A549 (cell line): ENCODE measurements at places on chromosomes 16 and 17.

DNA sequence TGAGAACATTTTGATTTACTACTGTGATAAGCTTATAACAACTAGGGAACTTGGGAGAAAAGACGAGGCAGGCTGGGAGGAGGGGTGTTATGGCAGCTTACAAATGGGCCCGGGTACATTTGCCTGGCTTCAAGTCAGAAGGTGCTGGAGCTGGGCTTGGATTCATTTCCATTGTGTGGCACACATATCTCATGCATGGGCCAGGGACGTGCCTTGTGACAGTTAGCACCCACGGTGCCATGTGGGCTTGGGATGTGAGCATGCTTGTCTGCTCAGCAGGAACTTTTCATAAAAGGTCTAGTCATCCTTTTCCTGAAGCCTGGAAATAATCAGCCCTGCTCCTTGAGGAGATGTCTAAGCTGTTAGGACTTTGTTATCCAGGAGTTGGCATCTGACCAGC, 572.2 kb downstream of the CDH13 start:
- DNase-seq, result no peak

GRCh38 chr16:72404299-72404698, 232.3 kb upstream of the PMFBP1 start:
- no peak for DNase-seq

DNA sequence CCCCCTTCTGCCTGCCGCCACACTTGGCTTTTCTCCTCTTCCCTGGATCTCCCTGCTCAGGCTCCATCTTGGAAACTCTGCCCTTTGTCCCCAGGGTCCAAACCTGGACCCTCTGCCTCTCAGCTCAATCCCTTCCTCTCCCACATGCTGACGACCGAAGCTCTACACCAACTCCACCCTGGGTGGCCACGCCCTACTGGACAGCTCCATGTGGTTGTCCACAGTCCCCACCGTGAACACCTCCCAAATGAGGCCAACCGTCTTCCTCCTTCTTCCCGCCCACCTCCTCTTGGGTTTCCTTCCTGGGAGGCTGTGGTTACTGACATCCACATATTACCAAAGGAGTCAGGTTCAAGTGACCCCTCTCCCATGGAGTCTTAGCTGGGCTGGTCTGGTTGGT, 22.6 kb upstream of the MLKL start:
- DNase-seq, result no peak

GRCh38 chr16:400061-400591, 1.6 kb upstream of the DECR2 start:
- DNase-seq, result no peak

GRCh38 chr17:38428643-38429371, 543 bp downstream of the ARHGAP23 start:
- DNase-seq, result no peak

DNA sequence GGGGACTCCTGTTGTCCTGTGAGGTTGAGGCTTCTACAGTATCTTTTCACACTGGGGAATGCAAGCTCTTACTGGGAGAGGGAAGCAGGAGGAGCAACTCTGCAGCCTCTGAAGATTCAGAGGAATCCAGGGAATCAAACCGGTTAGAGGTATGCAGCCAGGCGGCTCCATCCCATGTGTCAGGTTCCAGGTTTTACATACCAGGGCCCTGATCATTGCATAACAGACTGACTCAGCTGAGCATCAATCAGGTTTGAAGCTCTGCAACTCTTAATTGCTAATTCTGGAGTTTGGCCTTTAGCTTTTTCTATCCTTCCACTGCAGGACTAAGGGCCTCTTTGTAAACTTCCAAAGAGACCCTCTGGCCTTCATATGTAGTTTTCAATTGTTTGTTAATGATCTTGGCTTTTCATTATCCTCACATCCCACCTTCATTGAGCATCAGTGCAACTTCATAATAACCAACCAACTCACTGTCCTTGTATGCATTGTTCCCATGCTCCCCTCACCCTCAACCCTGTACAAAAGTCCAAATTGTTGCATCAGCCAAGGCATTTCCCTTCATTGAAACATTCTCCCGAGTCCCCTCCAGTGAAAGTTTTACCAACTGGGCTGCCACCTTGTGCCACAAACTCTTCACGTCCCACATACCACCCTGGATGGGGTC, 59.7 kb upstream of the DHX40 start:
- no peak for DNase-seq

GRCh38 chr16:83402967-83403366, 404.8 kb upstream of the HSBP1 start:
- DNase-seq, result no peak

GRCh38 chr16:72711823-72712222, 336.1 kb downstream of the ZFHX3 start:
- no peak for DNase-seq

- DNase-seq, result no peak
Measured at GRCh38 chr17:4840893-4841242, 7.7 kb downstream of the MINK1 start.

GRCh38 chr16:46974352-46974751, 878 bp upstream of the DNAJA2 start:
- DNase-seq, result peak; percentile 47

DNA sequence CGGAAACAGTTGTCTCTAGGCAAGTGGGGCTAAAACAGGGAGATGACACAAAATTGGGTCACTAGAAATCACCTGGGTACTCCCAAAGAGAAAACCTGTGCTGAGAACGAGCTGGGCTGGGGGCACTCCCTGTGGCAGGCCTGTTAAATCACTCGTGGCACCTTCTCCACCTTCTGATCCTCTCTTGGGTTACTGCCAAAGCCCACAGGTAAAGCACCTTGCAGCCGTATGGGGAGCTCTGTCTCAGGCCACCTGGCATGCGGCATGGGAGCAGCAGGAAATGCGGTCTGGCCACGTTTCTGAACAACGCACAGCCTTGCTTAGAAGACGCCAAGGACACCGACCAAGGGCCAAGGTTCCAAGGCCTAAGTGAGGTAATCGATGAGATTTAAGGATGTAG, 21.5 kb upstream of the ICAM2 start:
- DNase-seq, result no peak

DNA sequence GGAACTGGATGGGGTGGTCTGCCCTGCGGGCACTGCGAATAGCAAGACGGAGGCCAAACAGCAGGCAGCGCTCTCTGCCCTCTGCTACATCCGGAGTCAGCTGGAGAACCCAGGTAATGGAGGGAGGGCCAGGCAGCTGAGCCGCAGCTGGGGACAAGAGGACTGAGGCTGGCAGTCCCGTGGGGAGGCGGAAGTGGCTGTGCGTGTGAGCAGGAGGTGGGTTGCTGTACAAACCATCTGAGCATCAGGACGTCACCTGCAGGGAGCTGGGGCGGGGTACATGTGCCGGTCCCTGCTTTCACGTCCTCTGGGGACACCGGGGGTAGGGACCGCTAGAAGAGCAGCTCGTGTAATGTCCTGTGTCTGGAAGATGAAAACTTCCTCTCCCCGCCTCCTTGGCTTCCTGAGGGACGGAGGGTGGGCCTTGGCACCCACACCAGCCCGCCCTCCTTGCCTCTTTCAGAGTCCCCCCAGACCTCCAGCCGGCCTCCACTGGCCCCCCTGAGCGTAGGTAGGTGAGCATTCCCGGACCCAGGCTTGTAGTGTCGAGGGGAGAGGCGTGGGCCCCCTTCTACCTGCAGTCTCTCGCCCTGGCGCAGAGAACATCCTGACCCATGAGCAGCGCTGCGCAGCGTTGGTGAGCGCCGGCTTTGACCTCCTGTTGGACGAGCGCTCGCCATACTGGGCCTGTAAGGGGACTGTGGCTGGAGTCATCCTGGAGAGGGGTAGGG, 3.7 kb downstream of the ADAD2 start:
- DNase-seq, result no peak

GRCh38 chr17:43014020-43014648, 7.5 kb downstream of the IFI35 start:
- DNase-seq, result no peak

- DNase-seq, result no peak
Measured at GRCh38 chr17:61757168-61757567, 106.2 kb downstream of the BRIP1 start.

DNA sequence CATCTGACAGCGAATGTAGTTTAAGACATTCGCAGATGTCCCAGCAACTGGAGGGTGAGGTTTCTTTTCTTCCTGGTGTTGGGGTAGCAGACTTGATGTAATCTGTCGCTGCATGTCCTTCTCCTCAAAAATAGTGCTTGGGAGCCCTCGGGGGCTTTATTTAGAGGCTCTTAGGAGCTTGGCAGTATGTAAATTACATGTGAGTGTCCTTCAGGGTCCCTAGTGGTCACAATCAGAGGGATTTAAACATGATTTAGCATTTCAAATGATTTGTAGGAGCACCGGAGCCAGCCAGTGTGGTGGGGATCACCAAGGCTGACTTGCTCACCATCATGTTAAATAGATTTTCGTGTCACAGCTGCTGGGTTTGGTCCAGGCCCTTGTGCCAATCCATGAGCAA, 8.8 kb upstream of the SALL1 start:
- no peak for DNase-seq

DNA sequence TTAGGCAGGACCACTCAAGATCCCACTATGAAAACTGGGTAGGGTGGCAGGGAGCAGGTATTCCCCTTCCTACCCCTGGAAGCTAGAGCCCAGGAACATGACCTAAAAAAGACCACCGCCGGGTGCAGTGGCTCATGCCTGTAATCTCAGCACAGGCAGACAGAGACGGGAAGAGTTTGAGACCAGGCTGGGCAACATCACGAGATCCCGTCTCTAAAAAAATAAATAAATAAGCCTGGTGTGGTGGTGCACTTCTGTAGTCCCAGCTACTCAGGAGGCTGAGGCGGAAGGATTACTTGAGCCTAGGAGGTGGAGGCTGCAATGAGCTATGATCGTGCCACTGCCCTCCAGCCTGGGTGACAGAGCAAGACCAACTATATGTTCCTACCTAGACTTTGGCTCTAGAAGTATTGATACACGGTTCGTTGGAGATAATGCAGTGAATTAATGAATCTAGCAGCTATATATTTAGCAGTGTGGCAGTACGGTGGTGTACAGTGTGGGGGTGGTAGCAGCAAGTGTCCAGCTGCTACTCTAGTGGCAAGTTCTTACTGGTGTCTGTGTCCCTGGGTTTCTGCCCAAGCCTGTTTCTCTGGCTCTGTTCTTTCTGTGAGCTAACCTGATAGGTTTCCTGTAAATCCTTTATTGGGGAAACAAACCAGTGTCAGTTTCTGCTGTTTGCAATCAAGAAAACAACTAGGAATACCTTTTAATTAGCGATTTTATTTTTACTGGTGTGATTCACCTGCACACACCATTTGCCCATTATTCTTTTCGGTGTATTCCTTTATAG, 3.3 kb upstream of the USP31 start:
- DNase-seq, result no peak

GRCh38 chr17:16818340-16818739, 128.3 kb downstream of the CCDC144A start:
- DNase-seq, result no peak

DNA sequence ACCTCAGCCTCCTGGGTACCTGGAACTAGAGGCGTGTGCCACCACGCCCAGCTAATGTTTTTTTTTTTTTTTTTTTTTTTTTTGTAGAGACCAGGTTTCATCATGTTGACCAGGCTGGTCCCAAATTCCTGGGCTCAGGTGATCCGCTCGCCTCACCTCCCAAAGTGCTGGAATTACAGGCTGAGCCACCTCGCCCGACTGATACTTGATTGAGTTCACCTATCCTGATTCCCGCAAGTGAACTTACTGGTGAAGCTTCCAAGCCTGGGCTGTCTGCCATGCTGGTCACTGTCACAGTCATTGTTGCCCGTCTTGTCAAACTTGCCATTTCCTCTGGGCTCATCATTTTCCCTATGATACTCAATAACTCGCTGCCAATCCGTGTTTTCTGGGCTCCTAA, 71.1 kb upstream of the MTMR4 start:
- no peak for DNase-seq

GRCh38 chr16:60510941-60511340, 1525.3 kb downstream of the CDH8 start:
- DNase-seq, result no peak

GRCh38 chr17:36214918-36215317, 4.1 kb downstream of the CCL4L2 start:
- DNase-seq, result no peak

DNA sequence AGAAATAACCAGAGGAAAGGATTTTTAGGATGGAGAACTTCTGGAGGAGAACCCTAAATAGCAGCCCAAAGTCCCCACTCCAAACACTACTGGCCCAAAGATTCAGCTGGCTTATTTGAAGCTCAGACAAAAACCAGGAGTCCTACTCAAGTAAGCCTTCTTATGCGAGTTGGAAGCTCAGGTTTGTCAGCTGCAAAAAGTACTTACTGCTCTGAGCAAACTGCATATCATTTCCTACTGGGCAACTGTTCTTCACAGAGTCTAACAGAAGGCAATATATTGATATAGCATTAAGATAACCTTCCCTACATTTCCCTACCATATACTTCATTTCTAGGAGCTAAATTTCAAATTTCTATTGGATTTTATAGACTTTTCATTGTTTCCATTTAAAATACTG, 76.1 kb upstream of the CORO6 start:
- no peak for DNase-seq

DNA sequence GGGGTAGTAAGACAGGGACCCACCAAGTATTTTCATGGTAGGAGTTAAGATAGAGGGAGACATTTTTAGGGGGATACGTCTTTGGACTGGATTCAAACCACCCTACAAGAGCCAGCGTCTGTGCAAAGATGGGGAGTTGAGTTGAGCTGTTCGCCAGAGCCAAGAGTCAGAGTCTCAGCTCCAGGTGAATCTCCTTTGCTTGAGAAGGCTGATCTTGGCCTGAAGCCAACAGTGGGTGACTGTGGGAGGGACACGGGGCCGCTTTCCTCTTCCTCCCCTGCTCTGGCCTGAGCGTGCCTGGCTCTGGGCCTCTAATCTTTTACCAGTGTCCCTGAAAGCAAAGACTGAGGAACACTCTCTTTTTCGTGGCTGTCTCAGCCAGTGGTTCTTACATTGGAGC, 5.4 kb downstream of the TLE7 start:
- DNase-seq, result no peak

- no peak for DNase-seq
Measured at GRCh38 chr17:1034652-1035210, 37.8 kb downstream of the TIMM22 start.

DNA sequence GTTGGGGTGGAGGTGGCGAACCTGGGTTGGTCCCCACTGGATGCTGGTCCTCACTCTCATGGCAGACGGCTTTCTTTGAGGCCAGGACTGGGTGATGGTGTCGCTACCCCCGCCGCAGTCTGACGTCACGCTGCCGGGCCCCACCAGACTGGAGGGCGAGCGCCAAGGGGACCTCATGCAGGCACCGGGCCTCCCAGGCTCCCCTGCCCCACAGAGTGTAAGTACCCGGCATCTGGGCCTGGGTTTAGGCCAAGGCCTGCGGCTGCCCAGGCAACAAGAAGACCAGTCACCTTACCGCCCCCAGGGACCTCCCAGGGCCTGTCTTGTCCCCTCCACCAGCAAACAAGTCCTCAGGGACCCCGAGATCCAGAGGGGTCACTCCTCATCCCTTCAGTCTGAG, 17.7 kb downstream of the FOXN1 start:
- no peak for DNase-seq

GRCh38 chr16:75306099-75306762, 54.8 kb upstream of the BCAR1 start:
- peak; percentile 88 for DNase-seq
